Activated CD8-positive, alpha-beta memory T cell treated with anti-CD3 and anti-CD28 coated beads, Interleukin-2, amount 50 U/mL, for 4 hours (primary cell): ENCODE measurements at places on chromosomes 1 and 21.

DNA sequence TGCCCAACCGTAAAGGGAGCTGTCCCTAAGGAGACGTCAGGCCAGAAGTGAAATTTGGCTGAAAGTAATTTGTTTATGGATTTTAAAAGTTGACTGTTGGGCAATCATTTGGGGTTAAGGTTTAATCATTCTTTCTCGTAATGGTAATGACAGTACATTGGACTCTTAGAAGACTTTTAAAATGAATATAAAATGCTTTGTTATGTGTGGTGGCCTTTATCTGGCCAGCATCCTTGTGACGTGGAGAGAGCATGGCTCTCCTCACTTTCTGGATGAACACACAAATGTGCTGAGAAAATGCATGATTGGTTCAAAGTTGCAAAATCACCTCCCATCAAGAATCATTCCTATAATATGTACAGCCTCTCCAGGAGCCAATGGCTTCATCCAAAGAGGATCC is 160.2 kb downstream of the DHRS3 start:
- no peak for DNase-seq

DNA sequence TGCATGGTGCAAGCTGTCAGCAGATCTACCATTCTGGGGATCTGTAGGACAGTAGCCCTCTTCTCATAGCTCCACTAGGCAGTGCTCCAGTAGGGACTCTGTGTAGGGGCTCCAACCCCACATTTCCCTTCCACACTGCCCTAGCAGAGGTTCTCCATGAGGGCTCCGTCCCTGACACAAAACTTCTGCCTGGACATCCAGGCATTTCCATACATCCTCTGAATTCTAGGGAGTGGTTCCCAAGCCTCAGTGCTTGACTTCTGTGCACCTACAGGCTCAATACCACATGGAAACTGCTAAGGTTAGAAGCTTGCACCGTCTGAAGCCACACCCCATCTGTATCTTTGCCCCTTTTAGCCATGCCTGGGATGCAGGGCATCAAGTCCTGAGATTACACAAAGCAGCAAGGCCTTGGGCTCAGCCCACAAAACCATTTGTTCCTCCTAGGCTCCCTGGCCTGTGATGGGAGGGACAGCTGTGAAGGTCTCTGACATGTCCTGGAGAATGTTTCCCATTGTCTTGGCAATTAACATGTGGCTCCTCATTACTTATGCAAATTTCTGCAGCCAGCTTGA is 117.0 kb upstream of the NFIA start:
- DNase-seq: no peak

GRCh38 chr1:84797603-84798002 is 95.4 kb downstream of the LPAR3 start:
- no peak for DNase-seq

DNA sequence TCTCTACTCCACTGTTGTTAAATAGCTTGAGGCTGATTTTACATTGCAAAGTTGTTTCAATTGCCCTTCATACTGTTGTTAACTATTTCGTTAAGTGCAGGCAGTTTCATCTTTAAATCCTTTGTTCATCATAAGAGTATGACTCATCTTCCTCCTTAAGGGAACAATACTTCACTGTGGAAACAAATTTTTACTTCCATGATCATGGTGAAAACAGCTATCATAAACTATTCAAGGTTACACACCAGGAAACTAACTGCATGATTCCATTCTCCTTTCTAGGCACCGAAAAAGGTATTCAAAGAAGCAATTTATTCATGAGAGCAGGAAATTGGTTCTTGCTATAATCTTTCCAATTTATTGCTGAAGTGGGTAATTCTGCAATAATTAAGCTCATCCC is 593.2 kb downstream of the LRRIQ3 start:
- no peak for DNase-seq

DNA sequence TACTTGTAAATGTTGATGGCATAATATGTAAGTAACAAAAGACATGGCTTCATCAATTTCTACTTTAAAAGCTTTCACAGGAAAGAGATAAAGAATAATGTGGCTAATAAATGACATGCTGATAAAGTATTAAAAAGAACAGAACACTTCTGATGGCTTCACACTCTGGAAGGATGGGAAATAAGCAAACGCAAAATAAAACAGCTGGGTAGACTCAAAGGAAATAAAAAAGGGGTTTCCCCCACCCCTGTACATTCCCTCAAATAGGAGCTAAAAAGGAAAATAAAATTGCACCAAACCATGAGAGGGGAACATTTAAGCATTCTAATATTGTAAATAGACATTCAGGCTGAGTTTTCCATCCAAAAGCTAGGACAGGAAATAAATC is 27.0 kb upstream of the DYRK1A start:
- no peak for DNase-seq

- no peak for DNase-seq
Observed at GRCh38 chr1:93620172-93620840, 61.3 kb downstream of the BCAR3 start.

DNA sequence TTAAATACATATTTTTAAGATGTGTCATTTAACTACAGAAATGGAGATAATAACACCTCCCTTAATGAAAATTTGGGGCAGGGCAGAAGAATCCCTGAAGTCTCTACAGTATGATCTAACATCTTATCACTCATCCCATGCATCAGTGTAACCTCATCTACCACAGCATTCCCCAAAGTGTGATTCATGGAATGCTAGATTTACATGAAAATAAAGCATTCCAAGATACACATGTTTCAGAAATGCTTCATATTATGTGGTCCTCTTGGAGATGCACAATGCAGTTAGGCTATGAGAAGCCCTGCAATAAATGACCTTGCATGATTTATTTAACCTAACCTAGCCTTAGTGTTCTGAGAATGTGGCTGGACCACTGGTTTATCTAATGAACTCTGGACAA is 166.9 kb upstream of the SYT6 start:
- no peak for DNase-seq

- no peak for DNase-seq
Observed at GRCh38 chr21:27571706-27572105, 604.8 kb upstream of the ADAMTS5 start.

DNA sequence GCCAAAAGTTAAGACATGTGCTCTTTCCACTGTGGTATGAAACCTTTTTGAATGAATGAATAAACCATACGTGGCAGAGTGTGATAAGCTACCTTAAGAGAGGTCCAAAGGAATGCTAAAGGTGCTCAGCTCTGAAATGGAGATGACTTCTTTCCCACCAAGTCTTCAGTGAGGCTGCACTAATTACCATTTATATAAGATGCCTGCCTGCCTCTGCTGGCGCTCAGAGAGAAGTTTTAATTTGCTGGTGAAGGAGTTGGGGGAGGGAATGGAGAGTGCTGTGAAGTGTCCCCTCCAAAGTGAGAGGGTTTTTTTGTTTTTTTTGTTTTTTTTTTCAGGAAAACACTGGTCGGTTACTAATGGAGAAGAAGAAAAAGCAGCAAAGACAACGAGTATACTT is 559.0 kb downstream of the OMA1 start:
- DNase-seq: no peak

DNA sequence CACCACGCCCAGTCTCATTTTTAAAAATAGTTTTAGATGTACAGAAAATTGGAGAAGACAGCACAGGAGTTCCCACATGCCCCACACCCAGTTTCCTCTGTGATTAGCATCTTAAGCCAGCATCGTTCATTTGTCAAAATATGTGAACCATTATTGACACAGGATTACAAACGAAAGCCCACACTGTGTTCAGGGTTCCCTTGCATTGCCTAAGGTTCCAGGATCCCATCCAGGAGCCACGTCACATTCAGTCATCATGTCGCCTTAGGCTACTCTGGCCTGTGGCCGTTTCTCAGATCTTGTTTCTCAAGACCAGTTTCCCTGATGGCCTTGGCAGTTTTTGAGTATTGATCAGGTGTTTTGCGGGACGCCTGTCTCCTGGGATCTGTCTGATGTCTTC is 34.7 kb upstream of the TNFRSF1B start:
- no peak for DNase-seq

GRCh38 chr1:183070923-183071618 is 47.9 kb downstream of the LAMC1 start:
- no peak for DNase-seq

DNA sequence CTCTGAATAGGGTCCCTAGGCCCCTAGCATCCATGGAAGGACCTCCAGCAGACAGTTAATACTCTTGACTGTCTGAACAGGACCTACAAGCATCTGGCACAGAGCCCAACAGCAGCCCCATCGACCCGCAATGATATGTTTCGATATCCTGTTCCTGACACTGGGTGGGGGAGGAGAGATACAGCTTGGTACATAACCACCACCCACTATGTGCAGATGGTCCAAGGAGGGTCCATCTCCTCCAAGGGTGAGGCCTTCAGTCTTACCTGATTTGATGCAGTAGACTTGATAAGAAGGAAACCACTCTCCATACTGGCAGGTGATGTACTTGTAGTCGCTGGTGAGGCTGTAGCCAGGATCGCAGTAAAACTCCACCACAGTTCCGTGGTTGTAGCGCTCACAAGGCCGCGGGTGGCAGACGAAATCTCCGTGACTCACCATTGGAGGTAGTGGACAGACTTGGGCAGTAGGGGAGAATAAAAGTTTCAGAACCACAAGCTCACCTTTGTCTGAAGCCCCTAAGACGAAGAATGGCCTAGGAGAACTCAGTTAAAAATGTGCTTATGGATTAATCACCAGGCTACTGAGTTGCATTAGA is 86.0 kb upstream of the TLR5 start:
- no peak for DNase-seq

DNA sequence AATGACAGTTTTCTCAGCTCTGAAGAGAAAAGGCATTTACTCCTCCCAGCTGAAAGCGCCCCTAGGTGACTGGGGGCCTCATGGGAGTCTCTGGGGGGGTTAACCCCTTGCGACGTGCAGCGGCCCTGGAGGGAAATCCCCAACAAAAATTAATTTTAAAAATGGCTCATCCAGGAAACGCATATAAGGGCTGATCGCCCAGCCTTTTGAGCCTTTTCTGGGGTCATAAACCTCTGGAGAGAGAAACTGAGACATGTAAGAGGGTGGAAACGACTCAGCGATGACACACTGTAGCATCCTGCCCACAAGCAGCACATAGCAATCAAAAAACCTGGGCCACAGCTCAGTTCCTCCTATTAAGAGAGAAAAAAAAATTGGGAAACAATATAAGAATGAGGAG is 20.4 kb upstream of the HPDL start:
- no peak for DNase-seq

DNA sequence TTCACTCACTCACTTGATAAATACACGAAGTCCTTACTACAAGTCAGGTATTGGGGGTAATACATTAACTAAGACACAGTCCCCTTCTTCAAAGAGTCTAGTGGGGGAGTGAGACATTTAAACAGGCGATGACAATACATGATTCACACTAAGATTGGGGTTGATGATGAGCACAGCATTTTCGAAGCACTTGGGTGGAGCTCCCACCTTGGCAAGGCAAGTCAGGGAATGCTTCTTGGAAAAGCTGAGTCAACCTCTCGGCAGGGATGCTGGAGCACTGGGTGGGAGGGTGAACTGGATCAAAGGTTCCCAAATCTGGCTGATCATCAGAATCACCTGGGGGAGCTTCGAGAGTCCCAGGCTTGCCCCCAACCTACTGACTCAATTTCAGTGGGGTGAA is 57.9 kb upstream of the ENAH start:
- no peak for DNase-seq

- DNase-seq: no peak
Observed at GRCh38 chr1:45319761-45320160, 6.9 kb upstream of the HPDL start.

GRCh38 chr21:36059823-36060158 is 535 bp downstream of the SETD4 start:
- DNase-seq: no peak

- no peak for DNase-seq
Observed at GRCh38 chr1:150015651-150016131, 5.2 kb upstream of the OTUD7B start.

DNA sequence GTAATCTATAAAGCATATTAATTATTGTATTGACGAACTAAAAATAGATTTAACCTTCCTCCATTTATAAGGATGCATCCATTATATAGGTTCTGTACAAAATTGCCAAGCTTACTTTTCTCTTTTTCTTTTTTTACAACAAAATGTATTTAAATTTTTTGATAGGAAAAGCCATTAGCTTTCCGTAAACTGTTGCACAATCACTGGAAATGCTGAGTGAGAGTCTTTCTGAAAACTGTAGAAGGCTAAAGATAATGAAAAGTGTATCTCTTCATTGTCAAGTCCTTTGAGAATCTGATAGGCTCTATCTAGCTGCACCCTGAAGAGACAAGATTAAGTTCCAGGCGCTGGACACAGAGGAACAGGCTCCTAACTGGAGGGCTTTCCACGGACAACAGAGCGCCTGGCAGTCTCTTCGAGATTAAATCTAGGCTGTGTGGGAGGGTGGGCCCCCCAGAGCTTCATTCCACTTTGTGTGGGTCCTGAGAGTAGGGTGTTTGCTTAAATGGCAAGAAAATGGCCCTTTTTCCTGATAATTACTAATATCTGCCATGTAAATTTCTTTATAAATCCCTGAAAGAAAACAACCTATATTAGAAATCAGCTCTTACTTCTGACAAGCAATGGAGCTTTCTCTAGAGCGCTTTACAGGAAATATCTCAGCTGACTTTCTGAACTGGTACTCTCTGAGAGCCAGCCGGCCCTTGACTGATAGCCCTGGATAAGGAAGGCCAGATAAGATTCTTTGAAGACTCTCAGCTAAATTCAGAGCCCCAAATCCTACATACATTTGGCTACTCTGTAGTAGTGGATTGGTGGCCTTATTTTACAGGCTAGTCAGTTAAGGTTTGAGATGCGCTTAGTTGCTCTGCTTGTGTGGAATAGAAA is 108.3 kb downstream of the FMN2 start:
- no peak for DNase-seq

- DNase-seq: no peak
Observed at GRCh38 chr1:237670302-237670701, 220.4 kb downstream of the ZP4 start.

DNA sequence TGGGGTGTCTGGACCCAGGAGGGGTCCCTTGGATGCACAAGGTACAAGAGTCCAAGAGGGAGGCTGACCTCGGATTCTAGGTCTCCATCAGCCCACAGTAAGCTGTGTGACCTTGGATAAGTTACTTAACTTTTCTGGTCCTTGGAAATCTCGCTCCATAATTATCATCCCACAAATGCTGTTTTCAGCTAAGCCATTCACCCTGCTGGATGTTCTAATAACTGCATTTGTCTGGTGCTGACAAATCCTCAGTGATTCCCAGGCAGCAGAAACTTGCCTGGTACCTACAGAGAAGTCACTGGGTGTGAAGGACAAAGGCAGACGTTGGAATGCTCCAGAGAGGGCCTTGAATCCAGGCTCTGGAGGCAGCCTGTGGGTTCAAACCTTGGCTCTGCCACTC is 89.7 kb downstream of the IGSF21 start:
- no peak for DNase-seq

DNA sequence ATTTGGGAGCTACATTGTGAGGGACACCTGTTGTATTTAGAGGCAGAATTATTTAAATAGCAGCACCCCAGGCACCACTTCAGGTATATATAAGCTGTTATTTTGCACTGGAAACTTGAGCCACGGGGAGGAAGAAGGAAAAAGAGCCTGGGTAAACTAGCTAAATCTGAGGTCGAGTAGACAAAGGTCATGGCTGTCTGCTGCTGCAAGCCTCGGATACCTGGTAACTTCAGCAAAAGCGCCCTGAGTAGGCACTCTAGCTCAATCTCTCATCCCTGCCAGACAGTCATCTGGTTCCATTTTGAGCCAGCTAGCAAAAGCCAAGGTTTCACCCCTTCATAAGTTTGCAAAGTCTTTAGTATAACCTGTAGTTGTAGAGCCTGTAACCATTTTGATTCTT is 101.9 kb upstream of the ZNF644 start:
- no peak for DNase-seq
